T-helper 17 cell (primary cell): ENCODE measurements at places on chromosomes 3 and 15.
A peak's percentile ranks its signal among the peaks of the same experiment; 100 is the strongest.

DNA sequence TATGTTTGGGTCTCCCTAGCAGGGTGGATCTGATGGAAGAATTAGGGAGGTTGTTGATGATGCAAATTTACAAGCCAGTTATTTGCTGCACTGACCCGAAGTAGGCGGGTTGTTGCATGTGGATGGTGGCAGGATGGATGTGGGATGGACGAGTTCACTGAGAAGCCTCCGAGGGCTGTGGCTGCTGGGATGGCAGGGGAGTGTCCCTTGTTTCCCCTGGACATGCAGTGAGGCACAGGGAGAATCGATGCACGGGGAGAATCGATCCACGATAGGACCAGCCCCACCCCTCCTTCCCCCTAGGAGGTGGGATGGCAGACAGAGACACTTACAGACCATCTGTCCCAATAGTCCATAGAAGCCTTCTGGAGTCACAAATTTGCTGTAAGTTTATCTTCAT, 31.0 kb upstream of the KLF13 start:
- H3K27me3 ChIP-seq = peaks cover 25% of the 10 kb centered on the region
- DNase-seq = no peak
- peaks cover 5% of the 10 kb centered on the region for H3K36me3 ChIP-seq
- peaks cover 8% of the 10 kb centered on the region for H3K4me1 ChIP-seq

- no peak overlapping the region for H3K27ac ChIP-seq
- no peak overlapping the region for H3K4me3 ChIP-seq
- DNase-seq = no peak
Observed at GRCh38 chr3:197335428-197336132, 37.2 kb upstream of the DLG1 start.

- H3K27ac ChIP-seq = peak overlapping the region; percentile 84
- peaks cover 3% of the 10 kb centered on the region for H3K36me3 ChIP-seq
- H3K4me1 ChIP-seq = peaks cover 45% of the 10 kb centered on the region
- H3K4me3 ChIP-seq = no peak overlapping the region
- no peaks in the 10 kb centered on the region for H3K27me3 ChIP-seq
- no peak for DNase-seq
Observed at GRCh38 chr15:63231206-63231605, 41.8 kb downstream of the RAB8B start.

DNA sequence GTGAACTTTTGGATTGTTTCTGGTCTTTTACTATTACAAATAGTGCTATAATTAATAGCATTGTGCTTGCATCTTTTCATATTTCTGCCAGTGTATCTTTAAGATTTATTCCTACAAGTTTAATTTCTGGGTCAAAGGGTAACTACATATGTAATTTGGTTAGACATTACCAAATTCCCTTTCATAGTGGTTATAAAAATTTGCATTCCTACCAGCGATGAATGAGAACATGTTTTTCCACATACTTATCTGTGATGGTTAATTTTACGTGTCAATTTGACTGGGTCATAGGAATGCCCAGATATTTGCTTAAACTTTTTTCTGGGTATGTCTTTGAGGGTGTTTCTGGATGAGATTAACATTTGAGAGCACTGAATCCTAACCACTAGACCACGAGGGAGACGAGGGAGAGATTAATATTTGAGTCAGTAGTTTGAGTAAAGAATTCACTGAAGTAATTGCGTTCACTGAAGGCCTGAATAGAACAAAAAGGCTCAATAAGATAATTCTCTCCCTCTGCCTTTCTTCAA, 132.3 kb upstream of the NEO1 start:
- no peaks in the 10 kb centered on the region for H3K4me1 ChIP-seq
- H3K36me3 ChIP-seq = no peaks in the 10 kb centered on the region
- no peak overlapping the region for H3K27ac ChIP-seq
- no peaks in the 10 kb centered on the region for H3K27me3 ChIP-seq
- no peak overlapping the region for H3K4me3 ChIP-seq

DNA sequence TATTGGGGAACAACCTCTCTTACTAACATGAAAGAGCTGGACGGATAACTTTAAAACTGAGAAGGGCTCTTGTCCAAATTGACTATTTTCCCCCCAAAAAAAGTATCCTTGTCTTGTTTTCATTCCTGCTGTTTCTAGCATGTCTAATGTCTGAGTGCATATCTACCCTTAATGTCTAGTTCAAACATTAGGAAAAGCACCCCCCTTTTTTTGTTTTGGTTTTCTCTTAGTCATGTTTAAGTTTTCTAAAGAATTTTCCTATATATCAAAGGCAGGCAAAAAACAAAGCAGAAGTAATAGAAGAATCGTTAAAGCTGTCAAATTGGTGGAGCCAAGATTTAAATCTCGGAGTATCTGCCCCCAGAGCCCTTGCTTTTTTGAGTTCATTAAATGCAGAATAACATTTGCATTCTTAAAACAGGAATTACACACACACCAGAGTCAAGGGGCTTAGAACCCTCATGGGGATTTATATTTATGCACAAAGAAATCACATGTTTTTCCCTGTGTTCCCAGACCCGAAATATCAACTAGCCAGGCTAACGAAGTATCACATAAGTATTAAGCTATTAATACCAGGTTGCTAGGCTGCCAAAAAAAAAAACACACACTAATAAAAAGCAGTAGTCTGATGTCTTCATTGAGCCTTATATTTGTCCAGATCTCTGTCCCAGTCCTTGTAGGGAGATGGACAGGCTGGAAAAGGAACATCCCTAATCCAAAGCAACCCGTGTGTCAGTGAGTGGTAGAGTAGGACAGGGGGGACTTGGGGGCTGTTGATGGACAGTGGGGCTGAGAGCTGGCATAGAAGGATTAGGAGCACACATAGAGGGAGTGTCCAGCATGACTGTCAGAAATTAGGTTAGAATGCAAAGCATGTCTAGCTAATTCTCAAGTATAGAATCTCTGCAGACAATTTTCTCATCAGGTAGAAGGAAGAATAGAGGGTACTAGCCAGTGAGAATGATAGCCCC, 103.6 kb upstream of the BFSP2 start:
- H3K27me3 ChIP-seq = peaks cover 16% of the 10 kb centered on the region
- no peaks in the 10 kb centered on the region for H3K36me3 ChIP-seq
- DNase-seq = no peak
- H3K4me1 ChIP-seq = no peaks in the 10 kb centered on the region
